ENCODE measurements at places on chromosomes 16 and 17. TPM values are rescaled to one million over a fixed set of nuclear protein-coding genes. Genes with fewer than 3 reads are reported as not detected.

Gene WWOX
- 28.9 TPM for total RNA-seq

Gene VAT1
- 10.2 TPM for total RNA-seq

Gene CBX4
- 35.0 TPM for total RNA-seq

Gene AANAT
- not detected for total RNA-seq

Gene CDRT15
- not detected for total RNA-seq

Gene KRT27
- total RNA-seq, result not detected

Gene GH2
- total RNA-seq, result not detected

Gene SOX15
- 0.71 TPM for total RNA-seq

Gene FBXL19
- total RNA-seq, result 22.4 TPM

DNA sequence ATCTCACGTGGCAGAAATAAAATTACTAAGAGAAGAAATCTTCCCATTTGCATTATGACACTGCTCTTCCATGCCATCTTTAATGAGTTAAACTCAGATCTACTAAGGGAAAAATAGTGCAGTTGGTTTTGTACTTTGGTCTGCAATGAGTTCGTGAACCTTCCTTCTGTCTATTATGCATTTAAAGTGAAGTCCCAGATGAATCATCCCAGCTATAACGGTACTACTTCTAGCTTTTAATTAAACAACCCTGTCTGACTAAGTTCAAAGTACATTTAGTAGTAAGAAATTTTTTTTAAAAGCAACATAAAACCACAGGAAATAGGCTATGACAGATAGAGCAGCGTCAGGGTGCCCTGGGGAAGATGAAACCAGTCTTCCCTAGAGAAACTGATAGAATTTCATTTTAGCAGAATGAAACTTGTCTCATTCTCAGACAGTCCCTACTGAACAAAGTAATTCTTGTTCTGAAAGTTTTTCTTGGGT is 1.8 kb downstream of the TMIGD1 start:
- peak; percentile 62 for DNase-seq

DNA sequence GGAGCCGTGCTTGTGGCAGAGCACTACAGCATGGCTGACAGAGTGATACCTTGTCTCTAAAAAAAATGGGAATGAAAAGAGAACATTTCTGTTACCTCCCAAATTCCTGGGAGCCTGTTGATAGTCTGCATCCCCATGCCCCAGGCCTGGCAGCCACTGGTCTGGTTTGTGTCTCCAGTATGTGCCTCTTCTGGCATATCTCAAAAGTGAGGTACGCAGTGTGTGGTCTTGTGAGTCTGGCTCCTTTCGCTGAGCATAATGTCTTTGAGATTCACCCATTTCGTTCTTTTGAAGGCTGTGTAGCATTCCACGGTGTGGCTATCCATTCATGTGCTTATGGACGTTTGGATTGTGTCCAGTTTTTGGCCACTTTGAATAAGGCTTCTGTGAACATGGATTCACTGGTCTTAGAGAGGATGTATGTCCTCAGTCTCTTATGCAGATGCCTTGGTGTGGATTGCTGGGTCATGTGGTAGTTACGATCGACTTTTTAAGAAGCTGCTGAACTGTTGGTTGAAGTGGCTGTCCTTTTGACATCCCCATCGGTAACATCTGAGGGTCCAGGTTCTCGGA is 39.1 kb downstream of the PRMT7 start:
- no peak for DNase-seq

DNA sequence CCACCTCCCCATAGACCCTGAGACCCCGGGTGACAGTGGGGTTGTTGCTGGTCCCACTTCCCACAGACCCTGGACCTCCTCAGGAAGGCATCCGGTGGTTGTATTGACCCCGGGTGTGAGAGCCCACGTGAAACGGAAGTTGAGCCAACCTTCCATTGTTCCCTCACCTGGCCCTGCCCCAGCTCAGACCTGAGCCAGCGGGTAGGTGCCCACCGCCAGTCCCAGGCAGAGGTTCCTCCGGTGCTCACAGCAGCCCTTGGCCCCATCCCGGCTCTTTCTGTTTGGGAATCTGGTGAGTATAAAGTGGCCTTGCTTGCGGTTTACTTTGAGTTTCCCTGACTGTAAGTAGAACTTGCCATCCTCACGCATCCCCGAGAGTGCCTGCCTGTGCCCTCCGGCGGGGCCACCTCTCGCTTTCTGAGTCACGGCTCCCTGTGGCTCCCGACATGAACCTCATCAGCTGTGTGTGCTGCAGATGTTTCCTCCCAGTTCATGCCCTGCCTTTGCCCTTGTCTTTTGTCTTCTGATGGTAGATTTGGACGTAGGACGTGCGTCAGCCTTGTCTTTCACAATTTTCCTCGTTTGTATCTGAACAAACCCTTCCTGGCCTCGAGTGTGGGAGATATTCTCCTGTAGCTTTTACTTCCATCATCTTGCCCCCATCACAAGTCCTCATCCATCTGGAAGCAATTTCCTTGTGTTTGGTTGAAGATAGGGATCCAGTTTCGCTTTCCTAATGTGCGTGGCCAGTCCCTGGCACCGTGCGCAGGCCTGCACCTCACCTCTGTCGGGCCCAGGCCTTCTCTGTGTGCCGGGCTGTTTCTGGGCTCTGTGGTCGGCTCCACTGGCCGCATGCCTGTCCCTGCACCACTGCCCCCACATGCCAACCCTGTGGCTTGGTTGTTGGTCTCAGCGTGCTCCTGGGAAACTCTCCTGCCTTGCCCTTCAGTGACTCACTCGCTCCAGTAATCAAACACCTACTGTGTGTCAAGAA is 76.0 kb downstream of the METRNL start:
- DNase-seq, result no peak

DNA sequence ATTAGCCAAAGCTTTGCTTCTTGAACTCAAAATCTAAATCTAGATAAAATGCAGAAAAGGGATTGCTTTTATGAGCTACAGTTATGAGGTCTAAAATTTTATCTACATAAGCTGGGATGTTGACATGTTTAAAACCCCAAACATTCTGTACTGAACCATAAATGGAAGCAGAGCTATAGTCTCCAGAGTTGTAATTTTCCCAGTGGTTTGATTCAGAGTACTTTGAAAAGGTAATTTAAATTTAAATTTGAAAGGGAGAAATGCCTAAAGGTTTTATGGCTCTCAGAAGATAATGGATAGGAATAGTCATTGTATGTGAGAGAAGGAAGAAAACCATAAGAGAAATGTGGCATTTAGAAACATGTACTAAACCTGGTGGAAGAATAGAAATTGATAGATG is 163.2 kb downstream of the PPM1E start:
- no peak for DNase-seq

DNA sequence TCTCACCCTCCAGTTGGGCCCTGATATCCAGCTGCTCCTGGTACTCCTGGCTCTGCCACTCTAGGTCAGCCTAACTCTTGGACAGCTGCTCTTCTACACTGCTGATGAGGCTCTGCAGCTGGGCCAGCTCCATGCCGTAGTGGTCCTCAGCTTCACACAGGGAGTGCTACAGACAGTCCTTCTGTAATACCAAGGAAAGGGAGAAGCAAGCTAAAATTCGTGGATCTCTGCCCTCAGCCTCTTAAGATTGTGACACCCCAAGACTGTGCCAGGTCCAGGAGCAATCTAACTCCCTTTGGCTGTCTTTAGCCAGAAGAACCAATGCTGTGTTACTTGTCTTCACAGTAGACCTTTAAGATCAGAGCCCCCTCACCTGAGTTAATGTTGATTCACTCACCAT is 7.7 kb upstream of the KRT38 start:
- DNase-seq, result no peak

- DNase-seq, result no peak
Observed at GRCh38 chr16:8194794-8195193, 395.5 kb downstream of the TMEM114 start.

DNA sequence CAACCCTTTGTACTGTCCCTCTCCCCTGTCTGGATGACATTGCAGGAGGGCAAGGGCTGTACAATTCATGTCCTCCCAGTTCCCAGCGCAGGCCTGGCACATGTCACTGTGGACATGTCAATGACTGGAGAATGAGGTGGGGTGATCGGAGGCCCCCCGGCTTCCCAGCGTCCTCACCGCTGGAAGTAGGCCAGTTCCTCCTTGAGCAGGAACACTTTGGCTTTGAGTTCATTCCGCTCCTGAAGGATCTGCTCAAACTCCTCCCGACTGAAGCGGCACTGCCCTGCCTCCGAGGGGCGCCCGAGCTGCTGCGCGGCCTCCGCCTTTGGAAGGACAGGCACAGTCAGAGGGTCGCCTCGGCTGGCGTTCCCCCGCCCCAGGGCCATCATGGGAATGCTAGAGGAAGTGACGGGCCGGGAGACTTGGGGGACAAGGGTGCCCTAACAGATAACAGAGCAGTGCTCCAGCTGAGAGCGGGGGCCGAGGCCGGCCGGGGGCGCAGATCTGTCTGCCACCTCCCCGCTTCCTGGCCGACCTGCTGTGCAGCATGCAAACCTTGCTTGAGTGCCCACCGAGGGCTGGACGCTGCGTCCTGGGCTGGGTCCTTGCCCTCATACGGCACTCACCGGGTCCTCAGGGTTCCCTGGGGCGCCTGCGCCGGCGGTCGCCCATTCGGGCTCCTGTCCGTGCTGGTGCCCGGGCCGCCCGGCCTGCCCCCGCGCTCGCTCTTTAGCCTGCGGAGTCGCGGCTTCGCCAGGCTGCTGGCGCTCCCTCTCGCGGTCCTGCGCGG is 1.3 kb downstream of the RILP start:
- DNase-seq, result no peak

- DNase-seq, result peak; percentile 75
Observed at GRCh38 chr17:51261024-51261963, 948 bp downstream of the UTP18 start.

DNA sequence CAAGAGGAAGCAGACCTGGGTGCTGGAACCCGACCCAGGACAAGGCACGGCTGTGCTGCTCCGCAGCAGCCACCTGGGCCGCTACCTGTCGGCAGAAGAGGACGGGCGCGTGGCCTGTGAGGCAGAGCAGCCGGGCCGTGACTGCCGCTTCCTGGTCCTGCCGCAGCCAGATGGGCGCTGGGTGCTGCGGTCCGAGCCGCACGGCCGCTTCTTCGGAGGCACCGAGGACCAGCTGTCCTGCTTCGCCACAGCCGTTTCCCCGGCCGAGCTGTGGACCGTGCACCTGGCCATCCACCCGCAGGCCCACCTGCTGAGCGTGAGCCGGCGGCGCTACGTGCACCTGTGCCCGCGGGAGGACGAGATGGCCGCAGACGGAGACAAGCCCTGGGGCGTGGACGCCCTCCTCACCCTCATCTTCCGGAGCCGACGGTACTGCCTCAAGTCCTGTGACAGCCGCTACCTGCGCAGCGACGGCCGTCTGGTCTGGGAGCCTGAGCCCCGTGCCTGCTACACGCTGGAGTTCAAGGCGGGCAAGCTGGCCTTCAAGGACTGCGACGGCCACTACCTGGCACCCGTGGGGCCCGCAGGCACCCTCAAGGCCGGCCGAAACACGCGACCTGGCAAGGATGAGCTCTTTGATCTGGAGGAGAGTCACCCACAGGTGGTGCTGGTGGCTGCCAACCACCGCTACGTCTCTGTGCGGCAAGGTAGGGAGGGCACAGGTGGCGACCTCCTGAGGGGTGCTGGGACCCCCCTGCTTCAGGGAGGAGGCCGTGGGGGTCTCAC is 667 bp downstream of the FSCN2 start:
- DNase-seq, result no peak

- no peak for DNase-seq
Observed at GRCh38 chr17:55377671-55378275, 43.9 kb downstream of the MMD start.

DNA sequence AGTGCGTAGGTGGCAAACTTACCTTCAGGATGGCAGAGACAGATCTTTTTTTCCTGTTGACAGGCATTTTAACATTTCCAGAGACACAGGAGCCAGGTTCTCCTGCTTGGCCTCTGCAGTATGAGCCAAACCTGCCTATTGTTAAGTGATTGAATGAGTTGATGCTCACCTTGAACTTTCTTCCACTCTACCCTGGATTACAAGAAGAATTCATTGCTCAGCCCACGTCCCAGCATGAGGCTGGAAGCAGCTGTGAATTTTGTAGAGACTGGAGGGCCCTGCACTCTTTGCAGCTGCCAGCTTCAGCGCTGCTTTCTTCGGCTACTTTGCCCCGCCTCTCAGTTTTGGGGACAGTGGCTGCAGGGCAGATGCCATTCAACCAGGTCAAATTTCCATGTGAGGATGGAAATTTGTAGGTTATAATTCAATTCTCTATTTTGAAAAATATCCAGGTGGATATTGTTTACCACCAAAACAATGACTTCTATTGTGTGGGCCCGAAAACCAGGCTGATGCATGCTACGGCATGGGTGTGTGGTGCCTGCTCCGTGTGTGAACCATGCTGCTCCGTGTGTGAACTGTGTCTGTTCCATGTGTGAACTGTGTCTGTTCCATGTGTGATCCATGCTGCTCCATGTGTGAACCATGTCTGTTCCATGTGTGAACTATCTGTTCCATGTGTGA is 75.2 kb upstream of the METTL9 start:
- no peak for DNase-seq

GRCh38 chr17:47414612-47415011 is 90.9 kb downstream of the EFCAB13 start:
- DNase-seq, result no peak

DNA sequence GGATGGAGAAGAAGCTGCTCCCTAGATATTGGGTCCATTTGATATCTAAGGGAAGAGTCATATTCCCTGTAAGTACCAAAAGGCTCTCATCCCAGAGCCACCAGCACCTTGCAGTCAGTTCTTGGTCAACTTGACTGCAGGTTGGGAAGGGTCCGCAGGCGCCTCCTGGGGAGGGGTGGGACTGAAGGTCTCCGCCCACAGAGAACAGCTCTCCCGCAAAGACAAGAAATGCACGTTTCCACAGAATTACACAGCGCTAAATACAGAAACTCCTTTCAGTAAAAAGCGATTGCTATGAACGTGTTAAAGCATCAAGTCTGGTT is 864 bp upstream of the CTCF start:
- no peak for DNase-seq

GRCh38 chr17:7887482-7888183 is 956 bp upstream of the CHD3 start:
- peak; percentile 93 for DNase-seq

DNA sequence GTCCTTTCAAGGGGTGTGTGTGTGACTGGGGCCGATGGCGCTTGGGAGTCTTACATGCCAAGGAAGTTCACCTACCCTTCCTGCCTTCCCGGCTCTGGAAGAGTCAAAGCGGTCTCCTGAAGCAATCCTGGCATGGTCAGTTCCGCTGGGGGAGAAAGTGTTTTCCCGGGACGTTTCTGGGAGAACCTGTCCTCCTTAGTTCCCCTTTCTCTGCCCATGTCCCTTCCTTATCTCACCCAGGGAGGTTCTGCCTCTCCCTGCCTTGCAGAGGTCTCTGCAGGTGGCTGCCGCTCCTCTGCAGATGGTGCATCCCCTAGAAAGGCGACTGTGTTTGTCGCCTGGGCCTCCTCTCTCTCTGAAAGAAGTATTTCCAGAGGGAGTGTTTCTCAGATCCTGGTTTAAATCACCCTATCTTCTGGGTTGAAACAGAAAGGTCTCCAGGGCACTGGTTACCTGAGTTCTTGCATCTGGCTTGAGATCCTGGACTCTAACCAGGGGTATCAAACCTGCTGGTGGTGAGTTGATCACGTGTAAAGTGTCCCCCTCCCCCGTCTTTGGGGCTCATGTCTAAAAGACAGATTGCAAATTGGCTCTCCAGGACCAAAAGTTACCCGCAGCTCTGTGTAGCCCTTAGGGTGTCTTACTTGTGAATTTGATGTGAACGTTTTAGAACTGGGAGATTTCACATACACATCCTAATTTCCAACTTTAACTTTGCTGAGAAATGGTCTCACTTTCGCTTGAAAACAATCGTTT is 1.9 kb downstream of the PRKCB start:
- DNase-seq, result no peak

GRCh38 chr16:58661199-58661830 is 23.3 kb downstream of the SLC38A7 start:
- DNase-seq, result peak; percentile 25
